ENCODE measurements at places on chromosomes 7 and 10.
A peak's percentile ranks its signal among the peaks of the same experiment; 100 is the strongest.

DNA sequence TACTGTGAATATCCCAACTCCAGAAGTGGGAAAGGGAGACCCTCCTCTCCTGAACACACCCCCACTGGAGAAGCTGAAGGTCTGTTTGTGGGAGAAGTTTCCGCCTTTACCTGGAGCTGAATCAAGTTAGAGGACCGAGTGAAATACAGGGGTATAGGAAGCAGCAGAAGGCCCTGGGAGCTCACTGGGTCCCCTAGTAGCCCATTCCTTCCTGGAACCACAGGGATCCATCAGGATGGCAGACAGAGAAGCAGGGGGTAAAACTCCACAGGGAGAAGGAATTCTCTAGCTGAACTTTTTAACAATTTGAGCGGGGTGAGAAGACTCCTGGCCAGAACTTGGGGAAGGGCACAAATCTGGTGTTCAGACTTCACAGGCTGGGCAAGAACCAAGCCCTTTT is 275.8 kb downstream of the GRID1 start:
- DNase-seq, result no peak

- DNase-seq, result peak; percentile 44
Observed at GRCh38 chr10:31927884-31928548, 615 bp downstream of the ARHGAP12 start.

DNA sequence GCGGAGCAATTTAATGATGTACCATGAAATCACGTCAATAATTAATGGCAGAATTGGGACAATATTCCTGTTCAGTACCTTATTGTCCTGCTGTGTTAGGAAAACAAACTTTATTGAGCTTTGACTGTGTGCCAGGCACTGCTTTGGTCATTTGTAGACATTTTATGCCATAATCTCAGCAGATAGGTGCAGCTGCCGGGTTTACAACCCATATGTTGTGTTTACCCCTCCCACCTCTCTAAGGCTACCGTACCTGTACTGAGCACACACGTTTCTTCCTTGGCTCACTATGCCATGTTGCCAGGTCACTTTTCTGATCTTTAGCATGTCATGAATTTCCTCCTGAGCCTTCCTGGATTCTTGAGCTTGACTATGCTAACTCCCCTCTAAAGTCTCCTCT is 422.2 kb downstream of the PHTF2 start:
- DNase-seq, result no peak

- no peak for DNase-seq
Observed at GRCh38 chr10:16934461-16934860, 117.2 kb upstream of the RSU1 start.

GRCh38 chr7:108417926-108418325 is 38.3 kb downstream of the NRCAM start:
- no peak for DNase-seq

- no peak for DNase-seq
Observed at GRCh38 chr10:19668116-19668515, 148.1 kb upstream of the PLXDC2 start.

- DNase-seq, result no peak
Observed at GRCh38 chr10:38027986-38028385, 17.5 kb downstream of the ZNF33A start.

- DNase-seq, result no peak
Observed at GRCh38 chr7:91206361-91206960, 57.8 kb upstream of the FZD1 start.

DNA sequence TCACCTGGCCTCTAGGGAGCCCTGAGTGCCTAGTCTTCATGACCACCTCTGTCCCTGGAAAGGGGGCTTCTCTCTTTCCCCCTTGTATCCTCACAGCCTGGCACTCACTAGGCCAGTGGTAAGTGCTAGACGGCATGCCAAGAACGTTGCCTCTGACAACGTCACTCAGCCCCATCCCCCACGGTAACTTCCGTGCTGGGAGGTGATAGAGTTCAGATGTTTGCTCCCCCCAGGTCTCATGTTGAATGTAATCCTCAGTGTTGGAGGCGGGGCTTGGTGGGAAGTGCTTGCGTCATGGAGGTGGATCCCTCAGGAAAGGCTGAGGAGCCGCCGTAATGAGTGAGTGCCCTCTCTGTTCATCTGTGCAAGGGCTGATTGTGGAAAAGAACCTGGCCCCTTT is 343.3 kb upstream of the MKI67 start:
- no peak for DNase-seq

DNA sequence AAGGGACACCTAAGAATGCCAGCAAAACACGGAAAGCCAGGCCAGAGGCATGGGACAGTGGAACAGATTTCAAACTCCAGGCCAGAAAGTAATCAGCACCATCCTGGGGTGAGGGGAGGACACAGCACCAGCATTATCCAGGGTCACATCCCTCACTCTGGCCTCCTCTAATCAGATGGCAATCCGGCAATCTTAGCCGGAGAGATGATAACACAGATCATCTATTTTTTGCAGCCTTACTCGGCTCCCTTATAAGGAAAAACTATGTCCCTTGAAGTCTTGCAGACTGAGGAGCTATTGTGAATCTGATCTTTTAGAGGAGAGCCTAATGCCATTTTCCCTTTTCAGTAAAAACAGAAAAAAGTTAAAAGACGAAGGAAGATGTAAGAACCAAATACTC is 16.5 kb downstream of the TRIL start:
- no peak for DNase-seq

- no peak for DNase-seq
Observed at GRCh38 chr7:38716397-38716796, 85.2 kb upstream of the AMPH start.

GRCh38 chr7:7662527-7662926 is 22.0 kb downstream of the UMAD1 start:
- peak; percentile 53 for DNase-seq

- no peak for DNase-seq
Observed at GRCh38 chr10:49666054-49666615, 13.3 kb upstream of the C10orf53 start.

DNA sequence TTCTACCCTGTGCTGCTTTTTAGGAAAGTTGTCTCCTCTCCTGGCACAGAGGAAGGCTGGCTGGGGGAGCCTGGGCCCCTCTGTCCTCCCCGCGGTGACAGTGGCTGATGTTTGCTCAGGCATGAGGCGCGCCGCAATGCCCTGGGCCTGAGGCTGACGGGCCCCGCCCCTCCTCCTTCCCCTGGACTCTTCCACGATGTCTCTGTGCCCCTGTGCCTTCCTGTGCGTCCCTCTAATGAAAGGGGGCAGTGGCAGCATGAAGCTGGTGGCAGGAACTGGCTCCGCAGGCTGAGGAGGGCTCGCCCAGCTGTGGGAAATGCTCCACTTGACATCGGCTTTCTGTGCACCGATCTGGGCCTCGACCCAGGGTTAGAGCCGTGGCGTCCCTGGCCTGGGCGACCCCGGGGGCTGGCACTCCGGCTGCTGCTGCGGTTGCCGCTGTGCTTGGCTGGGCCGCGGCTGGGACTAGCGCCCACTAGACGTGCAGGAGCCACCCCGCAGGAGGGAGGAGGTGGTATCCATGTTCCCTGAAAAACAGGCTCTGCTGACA is 67.9 kb downstream of the ZNF680 start:
- DNase-seq, result no peak

DNA sequence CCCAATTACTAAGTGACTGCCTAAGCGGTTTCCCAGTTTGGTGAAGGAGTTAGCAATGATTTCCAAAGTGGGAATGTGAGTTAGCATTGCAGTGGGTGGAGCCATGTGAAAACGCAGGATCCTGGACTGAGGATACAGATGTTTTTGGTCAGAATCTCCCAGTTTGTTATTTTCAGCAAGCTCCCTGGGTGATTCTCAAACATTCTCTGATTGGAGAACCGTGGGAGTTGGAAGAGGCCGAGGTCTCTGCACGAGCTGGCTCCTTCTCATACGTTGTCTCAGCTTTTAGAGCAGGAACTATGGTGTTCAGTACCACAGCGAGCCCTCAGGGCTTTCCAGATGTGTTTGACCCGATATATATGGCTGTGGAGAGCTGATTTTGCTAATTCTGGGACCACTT is 396.5 kb upstream of the NPVF start:
- DNase-seq, result no peak

DNA sequence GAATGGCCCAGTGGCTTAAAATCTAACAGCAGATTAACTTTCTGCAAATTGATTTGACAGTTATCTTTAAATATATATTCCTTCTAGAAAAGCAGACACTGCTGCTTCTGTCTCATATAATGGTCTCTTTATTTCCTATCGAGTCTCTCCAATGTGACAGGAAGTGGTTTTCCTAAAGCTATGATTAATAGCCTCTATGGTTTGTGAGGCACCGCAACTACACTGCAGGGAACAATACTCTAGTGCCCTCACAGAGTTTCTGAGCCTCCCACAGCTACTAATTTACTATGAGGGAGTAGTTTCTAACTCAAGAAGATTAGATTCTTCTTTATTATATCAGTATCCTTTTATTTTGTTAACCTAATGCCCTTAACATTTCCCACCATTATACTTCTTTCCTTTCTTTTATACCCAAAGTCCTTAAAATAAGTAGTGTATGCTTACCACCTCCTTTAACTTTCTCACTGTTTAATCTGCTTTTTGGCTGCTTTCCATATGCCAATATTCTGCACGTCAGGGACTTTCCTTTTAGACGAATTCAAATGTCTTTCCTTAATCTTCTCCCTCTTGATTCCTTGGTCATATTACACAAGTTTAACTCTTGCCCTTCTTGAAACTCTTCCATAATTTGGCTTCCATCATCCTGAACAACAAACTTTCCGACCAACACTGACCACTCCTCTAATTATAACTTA is 23.8 kb upstream of the AHR start:
- DNase-seq, result no peak
